ENCODE measurements at places on chromosomes 4 and X. TPM values are rescaled to one million over a fixed set of nuclear protein-coding genes. Genes with fewer than 3 reads are reported as not detected.

GRCh38 chrX:11196476-11196875, 85.3 kb downstream of the HCCS start:
- DNase-seq = no peak

DNA sequence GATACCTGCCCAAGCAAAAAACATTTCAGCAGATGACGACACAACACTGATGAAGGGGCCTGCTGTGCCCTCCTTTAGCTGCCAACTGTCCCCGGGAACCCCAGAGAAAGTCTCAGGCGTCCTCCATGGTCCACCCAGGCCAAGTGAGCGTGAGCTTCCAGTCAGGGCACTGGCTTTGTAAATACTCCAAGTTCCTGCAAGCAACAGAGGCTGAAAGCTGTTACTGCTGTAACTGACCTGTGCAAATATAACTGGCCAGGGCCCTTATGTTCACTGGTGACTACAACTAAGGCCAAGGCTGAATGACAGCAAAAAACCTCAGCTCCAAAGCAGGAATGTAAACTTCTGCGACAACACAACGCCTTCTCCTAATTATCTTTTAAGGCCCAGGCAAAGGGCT, 8.2 kb downstream of the WDR1 start:
- DNase-seq = no peak

GRCh38 chr4:159047478-159048165, 55.3 kb upstream of the RAPGEF2 start:
- no peak for DNase-seq

- DNase-seq = no peak
Measured at GRCh38 chr4:40865696-40866095, 115.9 kb downstream of the NSUN7 start.

The XAGE1A gene
- total RNA-seq = not detected

The FAT4 gene
- 83.7 TPM for total RNA-seq

The HTN3 gene
- not detected for total RNA-seq

The ZNF827 gene
- 30.5 TPM for total RNA-seq

All from cerebellum (tissue), 4 donors.